ENCODE measurements at places on chromosomes 3 and 15.

DNA sequence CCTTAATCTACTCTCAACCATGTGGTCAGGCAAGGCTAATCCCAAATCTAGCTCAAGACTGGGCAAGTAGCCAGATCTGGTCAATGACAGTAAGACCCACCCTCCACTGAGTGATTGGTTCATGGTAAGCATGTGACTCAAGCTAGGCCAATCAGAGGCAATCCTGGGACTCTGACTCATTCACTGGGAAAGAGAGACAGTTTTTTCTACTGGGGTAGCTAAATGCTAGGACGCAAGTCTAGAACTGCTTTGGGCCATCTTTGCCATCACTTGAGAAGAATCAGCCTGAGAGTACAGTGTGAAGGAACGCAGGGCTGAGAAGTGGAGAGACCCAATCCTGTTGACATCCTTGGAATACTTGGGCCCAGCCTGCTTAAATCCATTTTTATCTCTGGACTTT, 9.4 kb upstream of the RAD18 start:
- DNase-seq = no peak

DNA sequence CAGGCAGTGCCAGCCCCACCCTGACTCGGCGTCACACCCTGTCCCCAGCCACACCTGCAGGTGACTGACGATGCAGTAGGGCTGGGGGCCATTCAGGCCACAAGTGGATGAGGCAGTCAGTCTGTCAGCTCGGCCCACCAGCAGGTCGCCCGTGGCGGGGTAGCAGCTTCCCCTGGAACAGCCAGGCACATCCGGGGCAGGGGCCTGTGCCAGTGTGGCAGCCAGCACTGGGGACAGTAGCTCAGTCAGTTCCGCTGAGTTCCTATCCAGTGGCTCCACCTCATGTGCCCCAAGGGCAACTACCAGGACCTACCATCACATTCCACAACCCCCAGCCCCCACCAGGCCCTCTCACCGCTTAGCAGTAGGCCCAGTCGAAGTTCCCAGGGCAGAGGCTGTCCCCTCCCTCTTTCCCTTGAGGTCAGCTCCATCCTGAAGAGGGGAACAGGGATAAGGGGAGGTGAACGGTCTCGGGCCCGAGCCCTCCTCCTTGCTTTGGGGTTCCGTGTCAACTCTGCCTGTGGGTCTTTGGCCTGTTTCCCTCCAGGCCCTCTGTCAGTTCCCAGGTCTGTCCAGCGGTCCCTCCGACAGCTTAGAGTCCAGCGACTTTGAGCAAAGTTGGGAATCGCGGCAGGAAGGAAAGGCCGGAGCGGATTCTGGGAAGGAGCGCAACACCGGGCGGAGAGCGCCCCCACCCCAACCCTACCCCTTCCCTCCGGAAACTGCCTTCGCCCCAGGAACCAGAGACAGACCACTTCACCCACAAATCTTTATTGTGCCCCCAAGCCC, at the start of gene LAMB2:
Gene LAMB2 (minus strand): TSS at position 614 of the 789 bp plus-strand sequence. CDS start 183 bp downstream, at position 431.
- no peak for DNase-seq

DNA sequence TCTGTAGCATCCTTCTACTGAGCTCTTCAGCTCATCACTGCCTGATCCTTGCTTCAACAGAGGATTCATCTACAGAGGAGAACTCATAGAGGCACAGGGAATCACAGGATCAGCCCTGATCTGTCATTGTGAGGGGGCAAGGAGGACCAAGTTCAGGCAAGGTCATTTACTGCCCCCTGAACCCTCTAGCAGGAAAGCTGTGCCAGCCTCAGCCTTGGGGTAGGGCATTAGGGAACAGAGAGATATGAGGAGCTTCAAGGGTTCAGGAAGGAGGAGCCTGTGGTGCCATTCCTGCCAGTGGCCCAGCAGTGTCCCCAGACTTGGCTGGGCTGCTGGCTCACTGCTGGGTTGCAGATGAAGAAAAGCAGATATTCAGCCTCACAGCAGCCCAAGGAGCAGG, 8.2 kb downstream of the CHST14 start:
- DNase-seq = no peak

- DNase-seq = no peak
Observed at GRCh38 chr15:77021803-77022381, 27.0 kb downstream of the PSTPIP1 start.

GRCh38 chr3:78912687-78913086, 855.1 kb downstream of the ROBO1 start:
- no peak for DNase-seq

GRCh38 chr3:195087328-195087727, 183.6 kb downstream of the XXYLT1 start:
- no peak for DNase-seq

- peak; percentile 38 for DNase-seq
Observed at GRCh38 chr3:24680214-24680967, 185.7 kb upstream of the THRB start.

DNA sequence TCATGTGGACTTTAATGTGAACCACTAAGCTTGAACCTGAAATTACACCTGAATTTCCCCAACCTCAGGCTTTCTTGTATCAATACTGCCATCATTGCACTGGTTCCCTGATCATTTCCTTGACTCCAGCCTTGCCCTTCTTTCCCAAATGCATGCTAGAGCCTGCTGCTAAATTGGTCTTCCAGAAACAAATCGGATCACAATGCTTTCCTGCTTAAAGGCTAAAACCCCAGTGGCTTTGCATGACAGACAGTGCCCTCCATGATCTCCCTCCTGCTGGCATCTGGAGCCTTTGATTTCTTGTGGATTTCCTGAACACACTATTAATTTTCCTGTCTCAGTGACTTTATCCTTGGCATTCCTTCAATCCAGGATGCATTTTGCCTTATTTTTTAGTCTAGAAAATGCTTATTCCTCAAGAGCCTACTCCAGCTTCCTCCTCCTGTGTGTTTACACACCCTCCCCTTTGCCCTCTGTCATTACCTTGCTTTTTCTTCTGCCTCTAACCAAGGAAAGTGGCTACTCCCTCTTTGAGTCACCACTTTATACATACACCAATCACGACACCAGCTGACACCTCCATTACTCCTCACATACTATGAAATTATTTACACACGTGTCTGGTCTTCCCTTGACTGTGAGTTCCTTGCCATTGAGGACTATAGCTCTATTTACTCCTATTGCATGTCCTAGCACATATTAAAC, 214.6 kb downstream of the KCNAB1 start:
- DNase-seq = no peak

DNA sequence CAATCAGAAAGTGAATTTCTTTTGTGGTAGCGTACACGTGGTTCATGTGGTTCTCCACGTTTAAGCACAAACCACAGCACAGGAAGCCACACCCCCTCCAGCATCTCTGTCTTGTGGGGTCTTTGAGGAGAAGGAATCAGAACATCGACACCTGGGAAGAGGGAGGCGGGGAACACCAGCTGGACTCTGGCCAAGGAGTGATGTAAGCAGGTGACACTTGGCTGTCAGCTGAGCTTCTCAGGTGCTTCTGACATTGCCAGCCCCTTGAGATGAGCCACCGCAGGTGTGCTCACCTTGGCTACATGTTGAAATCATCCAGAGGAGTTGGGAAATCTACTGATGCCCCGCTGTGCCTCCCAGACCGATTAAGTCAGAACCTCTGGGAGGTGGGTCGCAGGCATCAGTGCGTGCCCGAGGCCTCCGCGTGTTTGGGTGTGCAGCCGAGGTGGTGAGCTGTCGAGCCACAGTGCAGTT, 85.0 kb downstream of the FAM81A start:
- no peak for DNase-seq

DNA sequence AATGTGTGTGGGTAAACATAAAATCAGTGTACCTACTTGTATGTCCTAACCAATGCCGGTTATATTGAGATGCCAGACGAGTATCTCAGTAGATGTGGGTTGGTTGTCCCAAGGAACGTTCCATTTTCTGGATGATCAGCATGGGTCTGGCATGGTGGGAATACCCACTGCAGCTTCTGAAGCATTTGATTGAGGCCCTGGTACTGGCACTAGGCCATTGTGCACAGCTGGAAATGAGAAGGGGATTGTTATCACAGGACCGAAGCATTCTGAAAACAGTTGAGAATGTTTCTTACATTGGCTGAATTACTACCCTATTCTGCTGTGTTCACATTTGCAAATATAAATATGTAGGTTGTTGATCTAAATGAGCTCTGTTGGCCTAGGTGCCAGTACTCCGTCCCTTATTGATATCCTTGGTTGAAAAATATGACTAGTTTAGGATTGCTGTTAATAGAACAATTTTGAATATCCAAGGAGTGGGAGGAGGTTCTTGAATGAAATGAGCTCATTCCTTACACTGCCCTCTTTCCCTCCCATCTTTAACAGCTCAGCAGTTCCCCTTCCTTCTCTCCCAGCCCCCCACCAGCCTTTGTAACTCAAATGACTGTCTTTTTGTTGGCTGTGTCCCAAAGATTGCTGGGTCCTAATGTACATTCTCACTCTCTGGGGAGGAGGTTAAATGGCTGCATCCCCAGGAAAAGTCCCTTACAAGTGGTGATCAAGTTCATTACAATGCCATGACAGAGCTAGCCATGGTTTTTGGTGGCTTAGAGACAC, 293.3 kb upstream of the TPM1 start:
- DNase-seq = no peak

DNA sequence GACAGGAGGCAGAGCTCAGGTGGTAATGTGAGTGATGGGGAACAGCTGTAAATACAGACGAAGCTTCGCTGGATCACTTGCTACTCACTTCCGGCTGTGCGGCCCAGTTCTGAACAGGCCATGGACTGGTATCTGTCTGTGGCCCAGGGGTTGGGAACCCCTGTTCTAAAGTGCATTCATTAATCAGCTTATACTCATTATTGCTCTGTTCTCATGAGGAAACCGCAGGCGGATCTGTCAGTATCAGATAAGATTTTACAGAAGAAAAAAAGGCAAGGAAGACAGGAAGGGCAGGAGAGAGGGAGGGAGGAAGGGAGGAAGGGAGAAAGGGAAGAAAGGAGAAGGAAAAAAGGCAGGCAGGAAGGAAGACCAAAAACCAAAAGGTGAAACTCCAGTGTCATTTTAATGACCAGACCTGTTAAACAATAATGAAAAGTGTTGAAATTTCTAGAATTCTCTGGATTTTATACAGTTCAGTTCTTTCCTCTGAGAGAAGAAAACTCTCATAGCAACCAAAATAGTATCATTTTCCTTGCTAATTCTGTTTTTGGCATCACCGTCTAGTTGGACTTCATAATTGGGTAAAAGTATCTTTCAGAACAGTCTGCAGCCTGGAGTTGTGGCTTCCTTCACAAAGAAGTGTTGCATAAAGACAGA, 128.0 kb upstream of the PROK2 start:
- no peak for DNase-seq

DNA sequence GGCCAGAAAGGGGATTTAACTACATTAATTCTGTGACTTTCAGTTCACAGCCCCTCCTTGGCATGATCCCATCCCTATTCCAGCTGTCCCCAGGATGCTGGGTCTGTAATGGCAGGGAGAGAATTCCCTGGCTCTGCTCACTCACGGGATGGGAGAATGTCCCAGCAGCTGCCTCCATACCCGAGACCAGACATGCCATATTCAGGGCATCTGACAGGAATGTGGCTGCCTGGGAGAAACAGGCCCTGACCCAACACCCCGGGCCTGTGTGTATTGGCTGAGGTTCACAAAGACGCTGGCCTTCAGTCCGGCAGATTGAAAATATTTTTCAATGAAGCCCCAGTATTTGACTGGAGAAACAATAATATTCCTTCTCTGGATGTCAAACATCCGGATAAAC, 83.6 kb upstream of the SMAD3 start:
- no peak for DNase-seq

DNA sequence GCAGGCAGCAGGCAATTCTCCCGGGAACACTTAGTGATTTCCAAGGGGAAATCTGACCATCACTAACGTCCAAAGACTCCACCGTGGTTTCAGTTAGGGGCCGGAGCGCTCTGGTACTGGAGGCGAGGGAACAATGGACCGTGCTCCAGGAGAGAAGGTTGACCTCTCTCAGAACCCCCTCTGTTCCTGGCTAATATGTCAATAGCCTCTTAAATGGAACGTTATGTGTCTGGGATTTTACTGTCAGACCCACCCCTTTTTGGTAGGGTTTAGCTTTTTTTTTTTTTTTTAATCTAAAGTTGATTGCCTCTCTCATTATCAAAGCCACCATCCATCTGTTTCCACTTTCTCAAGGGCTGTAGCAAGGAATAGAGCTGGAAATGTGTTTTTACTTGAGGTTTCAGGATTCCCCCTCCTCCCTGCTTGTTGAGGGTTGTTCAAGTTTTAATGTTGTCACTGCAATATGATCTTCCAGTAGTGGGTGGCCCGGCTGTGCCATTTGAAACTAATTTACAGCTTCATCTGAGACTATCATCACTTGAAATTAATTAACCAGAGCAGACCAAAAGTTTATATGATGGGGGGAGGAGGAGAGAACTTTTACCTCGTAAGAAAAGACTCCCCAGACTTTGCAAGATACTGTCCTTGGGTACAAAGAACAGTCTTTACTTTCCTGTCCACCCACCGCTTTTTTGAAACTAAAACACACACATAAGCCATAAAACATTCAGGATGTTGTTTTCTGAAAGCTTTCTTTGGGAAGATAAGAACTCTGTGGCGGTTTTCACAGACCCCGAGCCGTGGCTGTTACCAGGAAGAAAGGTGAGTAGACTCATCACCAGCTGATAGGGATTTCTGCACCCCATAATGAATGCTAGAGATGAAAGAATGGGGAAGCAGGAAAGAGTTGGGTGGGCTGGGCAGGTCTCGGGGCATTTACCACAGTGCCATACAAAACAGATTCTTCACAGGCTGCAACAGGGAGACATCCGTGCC, 187.8 kb downstream of the UACA start:
- no peak for DNase-seq

DNA sequence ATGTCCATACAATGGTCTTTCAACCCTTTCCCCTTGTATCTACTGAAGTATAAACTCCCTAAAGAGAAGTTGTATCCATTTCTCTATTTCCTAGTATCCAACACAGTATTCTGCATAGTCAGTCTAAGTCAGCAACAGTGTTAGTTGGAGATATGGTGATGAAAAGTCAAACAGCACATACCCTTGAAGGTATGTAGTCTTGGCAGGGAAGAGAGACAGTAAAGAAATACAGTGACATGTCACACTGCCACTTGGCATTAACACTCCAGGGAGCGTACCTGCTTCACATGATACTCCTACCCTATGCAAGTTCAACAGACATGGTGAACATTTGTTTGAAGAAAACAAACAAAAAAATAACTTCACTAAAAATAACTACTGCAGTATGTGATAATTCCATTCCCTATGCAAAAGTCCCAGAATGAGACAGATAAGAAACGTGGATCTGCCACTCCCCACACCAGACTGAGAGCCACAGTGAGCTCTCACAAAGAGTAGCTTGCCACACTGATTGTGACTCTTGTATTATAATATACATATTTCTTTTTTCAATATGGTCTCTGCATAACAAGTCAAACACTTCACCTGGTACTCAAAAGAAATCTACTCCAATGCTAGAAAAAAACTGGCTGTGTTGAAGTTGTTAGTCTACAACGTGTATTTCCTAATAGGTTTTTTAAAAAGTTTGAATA, 5.9 kb downstream of the PDCD10 start:
- DNase-seq = no peak

GRCh38 chr3:38990621-38991020, 61.1 kb downstream of the SCN11A start:
- DNase-seq = no peak
